ENCODE measurements at places on chromosomes 3 and 15. TPM values are rescaled to one million over a fixed set of nuclear protein-coding genes. Genes with fewer than 3 reads are reported as not detected.

DNA sequence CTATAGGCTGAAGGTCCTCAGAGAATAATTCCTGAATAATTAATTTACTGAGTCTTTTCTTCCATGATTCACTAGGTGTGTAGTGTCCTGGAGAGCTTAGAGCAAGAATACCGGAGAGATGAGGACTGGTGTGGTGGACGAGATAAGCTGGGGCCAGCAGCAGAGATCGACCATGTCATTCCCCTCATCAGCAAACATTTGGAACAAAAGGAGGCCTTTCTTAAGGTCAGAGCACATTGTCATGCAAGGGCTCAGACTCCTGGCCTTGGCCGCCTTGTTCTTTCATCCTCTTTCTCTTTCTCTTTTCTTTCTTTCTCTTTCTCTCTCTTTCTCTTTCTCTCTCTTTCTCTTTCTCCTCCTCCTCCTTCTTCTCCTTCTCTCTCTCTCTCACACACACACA lies 291.4 kb upstream of the UMPS start:
- no peaks in the 10 kb centered on the region for H3K36me3 ChIP-seq
- no peak overlapping the region for H3K27ac ChIP-seq
- no peaks in the 10 kb centered on the region for H3K4me1 ChIP-seq
- no peak overlapping the region for H3K4me3 ChIP-seq
- DNase-seq, result no peak

DNA sequence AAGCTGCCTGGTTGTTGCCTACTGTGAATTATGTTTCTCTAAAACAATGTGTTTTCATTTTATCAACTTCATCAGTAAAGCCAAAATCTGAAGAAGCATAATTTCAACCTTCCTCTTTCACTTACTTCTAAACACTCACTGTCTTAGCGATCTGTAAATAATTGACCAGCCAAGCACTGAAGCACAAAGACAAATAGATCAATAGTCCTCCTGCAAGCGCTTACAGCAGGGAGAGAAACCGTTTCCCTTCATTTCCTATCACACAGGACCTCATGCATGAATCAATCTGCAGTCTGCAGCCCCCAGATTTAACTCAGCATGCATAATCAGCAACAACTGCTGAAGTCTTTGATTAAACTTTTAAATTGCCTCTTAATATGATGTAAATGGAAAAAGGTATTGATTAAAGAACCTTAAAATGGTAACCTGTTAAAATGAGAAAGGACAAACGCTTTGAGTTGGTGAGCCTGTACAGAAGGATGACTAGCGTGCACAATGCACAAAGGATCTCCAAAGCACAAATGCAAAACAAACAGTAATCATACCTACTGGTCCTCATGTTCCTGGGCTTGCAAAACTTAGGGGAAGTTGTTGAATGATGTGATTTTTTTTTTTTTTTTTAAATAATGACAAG lies 370.2 kb upstream of the ZNF385D start:
- no peaks in the 10 kb centered on the region for H3K4me1 ChIP-seq
- no peak overlapping the region for H3K27ac ChIP-seq
- H3K36me3 ChIP-seq, result no peaks in the 10 kb centered on the region
- no peaks in the 10 kb centered on the region for H3K27me3 ChIP-seq
- DNase-seq, result no peak

The CCR8 gene
- total RNA-seq, result not detected

The AMT gene
- total RNA-seq, result 3.2 TPM

Data from HFFc6 (cell line).